ENCODE measurements at places on chromosomes 16 and 17.

GRCh38 chr16:1615761-1616160 lies 3.6 kb downstream of the CRAMP1 start:
- no peak for DNase-seq

DNA sequence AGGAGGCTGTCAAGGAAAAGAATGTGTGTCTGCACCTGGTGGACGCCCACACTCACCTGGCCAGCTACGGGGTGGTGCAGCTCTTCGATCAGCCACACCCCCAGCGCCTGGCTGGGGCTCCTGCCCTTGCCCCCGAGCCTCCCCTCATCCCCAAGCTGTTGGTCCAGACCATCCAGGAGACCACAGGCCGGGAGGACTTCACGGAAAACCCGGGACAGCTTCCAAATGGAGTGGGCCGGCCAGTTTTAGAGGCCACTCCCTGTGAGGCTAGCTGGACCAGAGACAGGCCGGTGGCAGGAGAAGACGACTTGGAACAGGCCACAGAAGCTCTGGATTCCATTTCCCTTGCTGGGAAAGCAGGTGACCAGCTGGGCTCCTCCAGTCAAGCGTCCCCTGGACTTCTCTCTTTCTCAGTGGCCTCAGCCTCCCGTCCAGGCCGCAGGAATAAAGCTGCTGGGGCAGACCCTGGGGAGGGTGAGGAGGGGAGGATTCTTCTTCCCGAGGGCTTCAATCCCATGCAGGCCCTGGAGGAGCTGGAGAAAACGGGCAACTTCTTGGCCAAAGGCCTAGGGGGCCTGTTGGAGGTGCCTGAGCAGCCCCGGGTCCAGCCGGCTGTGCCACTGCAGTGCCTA lies 2.2 kb downstream of the WDR81 start:
- DNase-seq = peak; percentile 25

DNA sequence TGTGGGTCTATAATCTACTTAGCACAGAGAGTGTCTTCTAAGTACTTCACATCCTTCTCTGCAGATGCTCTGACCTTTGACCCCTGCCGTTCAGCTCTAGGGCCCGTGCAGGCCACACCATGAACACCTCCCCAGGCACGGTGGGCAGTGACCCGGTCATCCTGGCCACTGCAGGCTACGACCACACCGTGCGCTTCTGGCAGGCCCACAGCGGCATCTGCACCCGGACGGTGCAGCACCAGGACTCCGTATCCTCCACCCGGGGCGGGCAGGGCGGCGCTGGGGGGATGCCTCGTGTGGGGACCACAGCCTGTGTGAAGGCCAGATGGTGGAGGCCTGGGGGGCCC lies 686 bp downstream of the MLST8 start:
- peak; percentile 80 for DNase-seq

DNA sequence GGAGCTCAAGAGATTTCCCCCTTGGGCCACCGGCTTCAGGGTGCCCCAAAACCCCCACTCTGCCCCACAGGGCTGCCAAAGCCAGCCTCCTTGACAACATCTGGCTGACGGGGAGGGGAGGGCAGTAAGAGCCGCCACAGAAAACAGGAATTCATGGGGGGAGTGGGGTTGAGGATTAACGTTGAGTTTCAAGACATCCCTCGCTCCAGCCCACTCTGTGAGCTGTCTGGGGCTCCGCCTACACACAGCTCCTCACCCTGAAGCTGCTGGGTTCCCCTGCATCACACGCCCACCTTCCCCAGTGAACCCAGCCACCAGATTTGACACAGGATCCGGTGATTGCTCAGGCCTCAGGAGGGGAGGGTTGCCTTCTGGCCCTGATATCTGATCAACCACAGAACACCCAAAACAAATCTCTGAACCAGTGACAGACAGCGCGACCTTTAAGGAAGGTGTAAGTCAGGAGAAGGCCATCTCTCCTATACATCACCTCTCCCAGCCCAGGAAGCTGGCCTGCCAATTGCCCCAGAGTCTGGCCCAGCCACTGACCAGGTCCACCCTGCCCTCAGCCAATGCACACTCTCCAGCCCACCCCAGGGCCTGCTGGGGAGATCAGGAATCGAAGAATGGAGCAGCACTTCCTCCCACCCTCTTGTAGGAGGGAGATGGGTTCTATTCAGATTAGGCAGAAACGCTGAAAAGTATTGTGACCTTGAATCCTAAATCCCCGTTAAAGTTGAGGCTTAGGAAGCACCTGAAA lies 132.1 kb downstream of the CLEC16A start:
- DNase-seq = no peak

DNA sequence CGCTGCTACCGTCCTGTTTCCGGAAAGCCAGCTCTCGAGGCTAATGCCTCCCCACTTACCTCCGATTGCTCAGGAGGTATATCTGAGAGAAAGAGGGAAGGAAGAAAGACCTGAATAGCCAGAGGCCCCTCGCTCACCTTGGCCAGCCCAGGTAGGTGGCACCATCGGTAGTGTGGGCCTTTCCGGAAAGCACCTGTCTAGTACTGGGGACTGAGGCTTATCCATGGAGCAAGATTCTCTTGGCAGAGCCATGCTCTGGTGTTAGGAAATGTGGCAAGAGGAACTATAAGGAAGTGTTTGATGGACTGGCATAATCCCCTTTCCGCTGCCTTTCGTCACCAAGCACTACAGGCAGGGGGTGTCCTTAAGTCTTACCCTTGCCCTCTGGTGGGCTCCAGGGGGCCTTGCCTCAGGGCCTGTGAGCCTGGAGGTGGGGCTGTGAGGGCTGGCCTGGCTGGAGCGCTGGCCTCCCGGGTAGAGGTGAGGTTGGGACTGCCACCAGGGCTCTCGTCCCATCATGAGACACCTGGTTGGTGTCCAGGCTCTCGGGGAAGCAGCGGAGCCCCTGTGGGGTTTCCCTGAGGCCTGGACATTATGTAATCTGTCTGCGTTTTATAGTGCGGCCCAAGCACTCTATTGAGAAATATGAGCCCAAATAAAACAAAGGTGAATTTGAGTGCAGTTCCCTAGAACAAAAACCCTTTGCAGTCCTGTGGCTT lies 2.9 kb downstream of the CMIP start:
- no peak for DNase-seq

GRCh38 chr17:46866325-46866724 lies 14.9 kb downstream of the WNT9B start:
- no peak for DNase-seq
